ENCODE measurements at places on chromosomes 6 and 20.
A peak's percentile ranks its signal among the peaks of the same experiment; 100 is the strongest.

DNA sequence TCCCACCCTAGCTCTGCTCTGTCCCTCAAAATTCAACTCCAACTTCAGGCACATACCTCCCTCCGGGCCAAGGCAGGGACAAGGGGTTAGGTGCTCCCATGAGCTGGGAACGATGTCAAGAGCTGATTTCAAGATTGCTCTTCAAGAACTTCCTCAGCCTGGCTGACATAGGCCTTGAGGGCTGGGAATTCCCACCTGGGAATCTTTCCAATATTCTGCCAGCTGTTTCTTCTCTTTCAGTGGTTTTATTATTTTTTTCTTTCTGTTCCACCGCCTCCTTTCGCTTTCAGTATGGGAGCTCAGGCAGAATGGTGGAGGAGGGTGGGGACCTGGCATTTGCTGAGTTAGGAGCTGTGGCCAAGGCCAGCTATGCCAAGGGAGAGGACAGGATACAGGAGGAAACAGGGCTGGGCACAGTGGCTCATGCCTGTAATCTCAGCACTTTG, 33.7 kb downstream of the SRSF3 start:
- no peak for DNase-seq

GRCh38 chr6:18260448-18261106, 3.8 kb downstream of the DEK start:
- no peak for DNase-seq

GRCh38 chr20:43711098-43711654, 15.6 kb downstream of the GTSF1L start:
- no peak for DNase-seq

- DNase-seq: no peak
These were observed 686 bp downstream of the COL12A1 start for GRCh38 chr6:75204959-75205775.

GRCh38 chr20:51678026-51678697, 90.0 kb downstream of the ATP9A start:
- no peak for DNase-seq

GRCh38 chr20:35718972-35719635, 19.9 kb downstream of the ROMO1 start:
- no peak for DNase-seq

DNA sequence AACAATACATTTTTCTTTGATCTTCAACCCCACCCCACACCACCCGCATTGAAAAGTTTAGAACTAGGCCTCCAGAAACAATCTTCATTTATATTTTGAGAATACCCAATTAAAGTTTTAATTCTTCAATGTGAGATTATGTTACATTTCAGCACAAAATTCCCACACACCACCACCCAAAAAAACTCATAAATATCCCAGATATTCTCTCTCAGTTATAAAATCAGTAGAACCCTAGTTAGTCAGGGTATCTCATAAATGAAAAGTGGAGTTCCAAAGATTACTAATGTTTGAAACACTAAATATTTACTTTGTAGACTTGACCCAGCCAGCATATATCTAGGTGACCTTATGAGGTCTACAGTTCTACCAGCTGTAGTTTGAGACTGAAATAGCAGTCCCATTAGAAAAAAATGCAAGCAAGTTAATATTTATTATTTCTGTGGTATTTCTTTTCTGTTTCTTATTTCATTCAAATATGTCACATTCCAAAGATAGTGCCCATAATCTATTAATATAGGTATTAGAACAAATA, 371.0 kb downstream of the TENT5A start:
- DNase-seq: no peak

- DNase-seq: no peak
These were observed 35.8 kb downstream of the USP49 start for GRCh38 chr6:41859356-41859755.

DNA sequence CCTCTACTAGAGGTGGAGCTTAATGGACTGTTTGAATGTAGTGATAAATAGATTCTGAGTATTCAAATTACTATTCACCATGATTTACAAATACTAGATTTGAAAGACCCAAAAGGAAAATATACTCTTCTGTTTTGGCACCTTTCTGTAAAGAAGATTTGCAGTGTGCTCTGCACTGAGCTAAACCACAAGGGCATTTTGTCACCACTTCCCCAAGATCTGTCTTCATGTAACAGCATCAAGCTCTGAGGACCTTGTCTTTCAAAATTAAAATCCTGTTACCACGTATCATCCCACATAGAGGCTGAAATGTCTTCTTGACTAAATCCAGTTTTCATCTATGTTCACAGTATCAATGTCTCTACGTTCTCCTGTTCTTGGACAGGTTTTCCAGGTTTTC, 3.3 kb upstream of the PGK2 start:
- DNase-seq: no peak

DNA sequence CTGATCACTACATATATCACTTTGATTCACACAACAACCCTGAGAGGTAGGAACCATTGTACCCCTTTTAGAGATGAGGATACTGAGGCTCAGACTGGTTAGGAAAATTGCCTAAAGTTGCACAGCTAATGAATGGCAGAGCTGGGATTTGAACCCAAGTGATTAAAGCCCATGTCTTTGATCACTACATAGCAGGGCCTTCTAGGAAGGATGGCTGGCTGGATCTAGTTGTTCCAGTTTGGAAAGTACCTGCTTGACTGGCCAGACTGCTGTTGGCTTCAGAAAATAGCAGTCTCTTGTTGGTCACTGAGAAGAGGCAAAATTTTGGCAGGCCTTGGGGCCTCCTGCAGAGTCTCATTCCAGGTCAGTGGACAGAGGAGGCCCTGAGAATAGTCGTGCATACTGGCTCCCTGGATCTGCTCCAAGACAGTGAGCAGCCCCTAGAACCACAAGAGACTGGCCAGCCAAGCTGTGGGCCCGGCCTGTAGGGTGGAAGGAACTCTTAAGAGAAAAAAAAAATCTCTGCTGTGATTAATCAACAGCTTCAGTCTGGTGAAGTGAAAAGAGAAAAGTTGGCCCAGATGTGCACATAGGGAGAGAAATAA, 17.5 kb downstream of the PPARD start:
- DNase-seq: no peak

DNA sequence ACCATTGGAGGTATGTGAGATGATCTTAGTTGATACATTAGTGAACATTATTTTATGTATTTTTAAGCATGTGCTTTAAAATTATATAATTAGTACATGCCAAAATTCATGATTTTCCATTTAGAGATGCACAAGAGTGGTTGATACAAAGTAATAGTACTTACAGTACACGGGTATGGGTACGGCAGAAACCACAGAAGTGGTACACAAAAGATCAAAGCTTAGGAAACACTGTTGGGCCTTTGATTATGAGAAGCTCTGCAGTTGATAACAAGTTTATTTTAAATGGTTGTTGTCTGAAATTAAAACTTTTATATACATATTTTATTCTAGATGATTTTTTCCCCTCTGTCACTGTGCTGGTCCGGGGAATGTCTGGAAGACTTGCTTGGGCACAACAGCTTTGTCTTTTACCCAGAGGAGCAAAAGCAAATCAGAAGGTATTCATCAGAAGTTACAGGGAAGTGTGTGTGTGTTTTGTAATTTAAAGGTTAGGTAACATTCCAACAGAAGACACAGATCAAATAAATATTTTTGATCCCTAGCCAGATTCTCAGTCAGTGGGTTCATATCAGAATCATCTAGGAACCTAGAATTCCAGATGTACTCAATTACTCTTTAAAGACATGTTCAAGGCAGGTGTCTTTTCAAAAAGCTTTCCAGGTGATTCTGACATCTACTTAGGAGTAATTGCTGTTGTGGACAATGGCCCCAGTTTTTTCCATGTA, 32.5 kb upstream of the ADIG start:
- no peak for DNase-seq

DNA sequence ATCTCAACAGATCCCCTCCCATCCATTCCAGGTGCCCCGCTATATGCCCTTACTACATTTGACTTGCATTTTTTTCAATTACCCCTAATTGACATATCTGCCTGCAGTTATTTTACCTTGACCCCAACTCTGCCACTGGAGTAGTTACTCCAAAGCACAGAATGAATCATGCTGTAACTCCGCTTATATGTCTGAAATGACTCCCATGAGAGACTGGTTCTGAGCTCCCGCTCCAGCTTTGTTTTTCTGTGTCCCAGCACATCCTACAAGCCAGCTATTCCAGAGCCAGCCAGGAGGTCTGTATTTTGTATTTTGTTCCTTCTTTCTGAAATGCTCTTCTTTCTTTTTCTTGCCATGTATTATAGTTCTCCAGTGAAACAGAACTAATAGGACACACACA, 10.9 kb upstream of the NOX3 start:
- no peak for DNase-seq

DNA sequence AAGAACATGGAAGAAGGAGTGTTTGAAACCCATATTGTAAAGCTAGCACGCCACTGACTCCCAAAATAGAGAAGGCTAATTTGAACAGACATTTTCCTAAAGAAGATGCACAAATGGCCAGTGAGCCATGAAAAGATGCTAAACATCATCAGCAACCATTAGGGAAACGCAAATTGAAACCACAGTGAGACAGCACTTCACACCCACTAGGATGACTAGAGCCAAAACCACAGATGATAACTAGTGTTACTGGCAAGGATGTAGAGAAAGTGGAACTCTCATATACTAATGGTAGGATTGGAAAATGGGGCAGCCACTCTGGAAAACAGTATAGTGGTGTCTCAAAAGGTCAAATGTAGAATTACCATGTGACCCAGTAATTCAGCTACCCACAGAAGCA, 58.2 kb downstream of the BMP7 start:
- DNase-seq: no peak

DNA sequence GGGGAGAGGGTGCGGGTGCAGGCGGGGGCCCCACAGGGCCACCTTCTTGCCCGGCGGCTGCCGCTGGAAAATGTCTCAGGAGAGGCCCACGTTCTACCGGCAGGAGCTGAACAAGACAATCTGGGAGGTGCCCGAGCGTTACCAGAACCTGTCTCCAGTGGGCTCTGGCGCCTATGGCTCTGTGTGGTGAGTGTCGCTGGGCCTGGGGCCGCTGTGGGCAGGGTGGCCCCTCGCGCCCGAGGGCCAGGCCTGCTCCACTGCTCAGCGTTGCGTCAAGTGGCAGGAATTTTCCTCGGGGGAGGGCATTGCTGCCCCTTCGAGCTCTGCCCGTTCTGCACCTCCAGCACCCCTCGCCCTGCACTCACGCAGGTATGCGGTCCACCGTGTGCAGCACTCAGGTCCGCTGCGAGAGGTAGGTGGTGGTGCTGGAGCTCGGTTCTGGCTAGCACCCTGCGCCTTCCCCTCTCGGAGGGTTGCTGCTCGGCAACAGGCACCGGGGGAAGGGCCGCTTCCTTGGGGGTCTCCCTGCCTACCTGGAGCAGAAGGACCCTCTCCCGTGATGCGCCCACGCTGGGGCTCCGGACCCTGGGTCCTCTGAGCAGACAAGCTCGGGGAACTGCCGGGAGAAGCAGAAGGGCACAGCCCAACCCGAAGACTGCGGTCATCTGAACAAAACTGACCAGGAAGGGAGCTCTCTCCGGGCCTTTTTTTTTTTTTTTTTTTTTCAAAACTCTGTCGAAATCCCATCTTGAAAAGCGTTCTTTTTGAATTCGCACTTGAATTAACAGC, 674 bp downstream of the MAPK14 start:
- DNase-seq: peak; percentile 12

DNA sequence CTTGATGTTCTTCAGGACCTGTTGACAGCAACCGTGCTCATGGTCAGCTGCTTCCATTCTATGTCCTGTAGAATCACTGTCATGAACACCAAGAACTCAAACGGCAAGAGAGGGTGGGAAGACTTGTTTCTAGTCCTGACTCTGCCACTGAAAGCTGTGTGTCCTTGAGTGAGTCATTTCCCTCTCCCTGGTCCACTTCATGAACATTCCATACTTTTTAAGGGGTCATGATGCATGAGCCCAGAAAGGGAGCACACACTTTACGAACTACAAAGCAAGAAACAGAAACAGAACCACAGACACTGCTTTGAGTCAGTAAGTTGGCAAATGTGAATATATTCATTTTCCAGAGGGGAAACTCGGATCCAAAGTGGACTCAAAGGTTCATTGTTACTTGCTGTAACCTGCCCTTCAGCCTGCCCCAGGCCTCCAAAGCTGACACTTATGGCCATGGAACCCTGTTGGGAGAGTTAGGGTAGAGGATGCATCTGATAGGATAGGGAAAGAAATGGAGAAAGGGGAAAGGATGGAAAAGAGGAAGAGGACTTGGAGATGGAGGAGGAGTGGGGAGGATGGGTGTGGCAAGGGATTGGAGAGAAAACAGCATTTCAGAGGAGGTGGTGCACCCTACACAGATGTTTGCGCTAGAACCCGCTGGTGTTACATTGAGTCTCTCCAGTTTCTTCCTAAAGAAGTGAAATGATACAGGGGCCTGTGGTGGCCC, 129.8 kb downstream of the FOXO3 start:
- DNase-seq: no peak

- no peak for DNase-seq
These were observed 166.7 kb downstream of the HAO1 start for GRCh38 chr20:7773511-7773910.

DNA sequence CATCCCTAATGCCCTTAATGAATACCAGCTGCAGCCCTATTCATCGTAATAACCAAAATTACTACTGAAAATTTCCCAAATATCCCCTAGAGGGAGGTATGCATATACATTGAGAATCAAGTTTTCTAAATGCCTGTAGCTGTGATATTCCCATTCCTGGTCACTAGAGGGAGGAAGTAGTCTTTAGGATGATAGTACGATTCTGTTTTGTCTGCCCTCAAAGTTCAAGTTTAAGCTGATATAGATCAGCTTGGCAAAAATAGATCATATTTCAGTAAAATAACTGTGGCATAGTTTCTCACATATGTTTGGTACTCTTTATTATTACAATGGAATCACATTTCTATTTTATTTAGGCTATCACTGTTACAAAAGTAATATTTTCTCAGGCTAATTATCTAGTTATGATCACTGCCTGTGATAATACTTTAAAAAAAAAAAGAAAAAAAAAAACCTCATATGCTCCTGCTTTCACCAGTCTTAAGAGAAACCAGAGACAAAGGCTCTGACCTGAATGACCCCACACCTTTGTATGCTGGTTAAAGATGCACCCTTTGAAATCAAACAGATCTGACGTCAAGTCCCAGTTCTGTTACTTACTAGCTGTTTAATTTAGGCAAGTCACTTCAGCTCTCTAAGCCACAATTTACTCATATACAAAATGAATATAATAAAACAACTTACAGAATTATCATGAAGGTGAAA, 11.0 kb downstream of the TSPYL1 start:
- DNase-seq: no peak

GRCh38 chr6:7991536-7991935, 72.7 kb downstream of the BLOC1S5 start:
- DNase-seq: no peak

- DNase-seq: peak; percentile 31
These were observed at the start of gene LHFPL5 for GRCh38 chr6:35804996-35805736. Gene LHFPL5 (plus strand): TSS chr6:35805352. CDS start chr6:35805671, 319 bp downstream.

- no peak for DNase-seq
These were observed 37.5 kb upstream of the LCA5 start for GRCh38 chr6:79574630-79575225.

DNA sequence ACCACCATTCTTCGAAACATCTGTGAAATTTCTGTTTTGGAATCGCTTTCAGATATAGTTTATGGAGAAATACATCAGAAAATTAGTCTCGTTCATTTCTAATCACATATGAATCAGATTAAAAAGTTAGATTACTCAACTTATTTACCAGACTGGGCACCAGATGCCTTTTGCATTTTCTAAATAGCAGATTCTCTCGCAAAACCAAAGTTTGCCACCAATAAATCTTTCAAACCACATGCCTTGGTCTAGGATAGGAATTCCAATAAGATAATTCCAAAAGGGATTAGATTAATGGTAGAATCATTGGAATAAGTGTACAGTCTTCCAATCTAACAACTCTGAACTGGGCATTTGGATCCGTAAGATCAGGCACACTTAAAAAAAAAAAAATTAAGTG, 160.4 kb upstream of the TAB2 start:
- no peak for DNase-seq

All from stimulated activated CD4-positive, alpha-beta T cell treated with anti-CD3 and anti-CD28 coated beads, Interleukin-1b, Interleukin-23, amount 100 ng/mL, for 1 hour (primary cell).